ENCODE measurements at places on chromosomes 11 and 22. TPM values are rescaled to one million over a fixed set of nuclear protein-coding genes. Genes with fewer than 3 reads are reported as not detected.
A peak's percentile ranks its signal among the peaks of the same experiment; 100 is the strongest.

- no peak for DNase-seq
Observed at GRCh38 chr11:80987171-80987570, 1546.3 kb upstream of the TENM4 start.

TUT1 gene
- polyA plus RNA-seq = 12.3 TPM

DNA sequence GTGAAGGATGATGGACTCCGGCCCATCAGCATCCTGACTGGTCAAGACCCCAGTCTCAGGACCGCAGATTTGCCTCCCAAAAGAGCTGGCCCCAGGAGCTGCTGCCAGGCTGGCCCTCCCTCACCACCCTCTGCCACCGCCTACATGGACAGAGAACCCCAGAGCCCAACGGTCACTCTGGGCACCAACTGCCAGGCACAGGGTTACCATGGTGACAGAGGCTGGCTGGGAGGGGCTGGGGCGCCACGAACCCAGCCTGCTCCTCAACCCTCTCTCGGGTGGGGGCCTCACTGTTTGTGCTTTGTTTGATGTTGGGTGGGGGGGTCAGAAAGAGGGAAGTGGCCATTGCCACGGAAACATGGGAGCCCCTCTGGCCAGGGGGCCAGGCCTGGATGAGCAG, 55.8 kb downstream of the ELFN2 start:
- DNase-seq = no peak

KCNJ11 gene
- 28.1 TPM for polyA plus RNA-seq

- DNase-seq = no peak
Observed at GRCh38 chr22:28986366-28986765, 75.3 kb downstream of the C22orf31 start.

OR8A1 gene
- 0.78 TPM for polyA plus RNA-seq

DNA sequence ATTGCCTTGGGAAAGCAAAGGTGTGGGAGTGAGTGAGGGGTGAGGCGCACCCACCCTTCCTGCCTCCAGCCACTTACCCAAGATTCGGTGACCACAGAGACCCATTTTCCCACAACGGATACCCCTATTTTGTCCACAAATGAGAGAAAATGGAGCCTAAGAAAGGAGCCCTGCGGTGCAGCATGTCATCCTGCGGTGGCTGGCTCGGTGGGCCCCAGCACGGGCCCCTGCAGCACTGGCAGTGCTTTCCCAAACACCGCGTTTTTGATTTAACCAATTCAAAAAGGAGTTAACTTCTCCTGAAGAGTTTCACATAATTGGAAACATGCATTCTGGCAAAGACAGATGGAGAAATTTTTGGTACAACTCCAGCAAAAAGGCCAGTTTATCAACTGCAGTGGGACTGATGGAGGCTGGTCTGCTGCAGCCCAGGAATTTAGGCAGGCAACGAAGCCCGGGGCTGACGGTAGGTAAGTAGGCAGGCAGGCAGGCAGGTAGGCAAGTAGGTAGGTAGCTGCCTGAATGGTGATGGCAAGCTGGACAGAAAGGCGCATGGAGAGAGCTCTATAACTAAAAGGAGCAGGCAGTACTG, 84.2 kb downstream of the FDX1 start:
- DNase-seq = peak; percentile 69

DNA sequence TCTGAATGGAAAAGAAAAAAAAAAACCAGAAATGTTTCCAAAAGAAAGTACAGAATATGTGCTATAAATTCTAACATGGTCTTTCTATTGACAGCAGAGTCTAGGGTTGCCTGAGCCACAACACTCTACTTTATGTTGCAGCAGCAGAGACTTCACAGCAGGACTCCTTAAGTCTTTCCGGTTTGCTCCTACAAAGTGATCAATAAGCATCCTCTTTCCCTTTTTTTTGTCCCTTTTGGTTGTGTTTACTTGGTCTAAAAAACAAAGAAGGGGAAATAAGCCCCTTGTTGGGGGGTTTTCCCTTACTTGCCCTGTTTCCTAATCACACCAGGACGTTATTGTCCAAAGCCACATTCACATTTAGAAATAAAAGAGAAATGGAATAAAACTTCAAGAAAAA, 163.1 kb upstream of the MPPED2 start:
- no peak for DNase-seq

DNA sequence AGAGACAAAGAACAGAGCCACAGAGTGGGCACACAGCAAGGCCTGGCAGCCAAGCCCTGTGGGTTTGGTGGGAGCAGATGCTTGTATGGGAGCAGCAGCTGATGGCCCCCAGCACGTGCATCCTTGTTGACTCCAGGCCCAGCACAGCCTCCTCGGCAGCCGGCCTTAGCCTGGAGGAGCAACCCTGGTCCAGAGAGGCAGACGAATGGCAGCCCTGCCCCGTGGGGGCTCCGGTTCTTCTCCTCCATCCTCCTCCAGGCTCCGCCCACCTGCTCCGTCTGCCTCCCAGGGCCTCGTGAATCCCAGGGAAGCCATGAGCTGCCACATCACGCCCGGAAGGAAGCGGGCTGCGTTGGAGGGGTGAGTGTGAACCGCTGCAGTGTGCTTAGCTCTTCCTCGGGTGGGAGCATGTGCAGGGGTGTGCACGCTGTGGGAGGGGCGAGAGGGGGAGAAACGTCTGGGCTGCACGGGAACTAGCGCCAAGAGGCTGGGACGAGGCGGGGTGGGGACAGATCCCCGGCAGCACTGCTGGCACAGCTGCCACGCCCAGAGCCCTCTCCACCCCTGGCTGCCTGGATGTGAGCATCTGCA, 36.3 kb upstream of the JAM3 start:
- no peak for DNase-seq

DDI1 gene
- polyA plus RNA-seq = not detected

DNA sequence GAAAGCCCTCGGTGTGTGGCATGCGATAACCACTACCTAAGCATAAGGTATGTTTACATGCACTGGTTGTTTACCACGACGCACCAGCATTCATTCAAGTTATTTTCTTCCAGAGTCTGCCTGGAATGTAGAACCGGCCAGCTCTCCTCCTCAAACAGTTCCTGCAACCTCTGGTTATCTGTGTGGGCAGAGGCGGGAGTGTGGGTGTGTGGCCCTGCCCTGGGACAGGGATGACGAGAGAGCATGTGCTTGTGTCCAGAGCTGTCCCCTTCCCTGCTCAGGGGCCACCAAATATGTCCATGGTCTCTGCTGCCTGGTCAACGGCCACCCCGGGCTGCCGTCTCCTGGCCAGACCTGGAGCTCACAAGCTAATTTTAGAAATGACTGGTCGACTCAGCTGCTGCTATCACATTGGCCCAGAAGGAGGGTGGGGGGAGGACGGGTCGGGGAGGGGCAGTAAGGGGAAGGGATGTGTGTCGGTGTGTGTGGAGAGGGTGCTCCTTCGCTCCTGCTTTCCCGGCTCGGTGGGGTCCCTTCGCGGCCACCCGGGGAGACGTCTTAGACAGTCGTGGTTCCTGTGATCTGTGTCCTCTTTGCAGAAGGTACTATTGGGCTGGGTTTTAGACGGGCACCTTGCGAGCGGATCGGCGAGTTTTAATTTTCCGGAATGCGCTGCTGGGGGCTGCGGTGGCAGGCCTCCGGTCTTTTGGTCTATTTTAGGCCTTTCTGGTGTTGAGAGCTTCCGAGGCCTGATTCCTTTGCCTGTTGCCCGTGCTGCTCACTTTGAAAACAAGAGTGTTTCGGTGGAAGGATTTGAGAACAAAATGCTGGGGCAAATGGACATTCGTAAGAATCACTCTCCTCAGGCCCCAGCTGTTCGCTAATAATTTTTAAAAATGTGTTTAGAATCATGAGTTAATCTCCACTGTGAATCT, at the start of gene MYO18B:
Gene MYO18B (plus strand): TSS at position 497 of the 935 bp plus-strand sequence. CDS start 18,905 bp downstream, outside the sequence.
- DNase-seq = peak; percentile 31

C11orf97 gene
- polyA plus RNA-seq = not detected

ACRV1 gene
- polyA plus RNA-seq = not detected

Data from muscle of arm (tissue), 14 donors.